AG04449 (cell line): ENCODE measurements at places on chromosomes 7 and 10.

DNA sequence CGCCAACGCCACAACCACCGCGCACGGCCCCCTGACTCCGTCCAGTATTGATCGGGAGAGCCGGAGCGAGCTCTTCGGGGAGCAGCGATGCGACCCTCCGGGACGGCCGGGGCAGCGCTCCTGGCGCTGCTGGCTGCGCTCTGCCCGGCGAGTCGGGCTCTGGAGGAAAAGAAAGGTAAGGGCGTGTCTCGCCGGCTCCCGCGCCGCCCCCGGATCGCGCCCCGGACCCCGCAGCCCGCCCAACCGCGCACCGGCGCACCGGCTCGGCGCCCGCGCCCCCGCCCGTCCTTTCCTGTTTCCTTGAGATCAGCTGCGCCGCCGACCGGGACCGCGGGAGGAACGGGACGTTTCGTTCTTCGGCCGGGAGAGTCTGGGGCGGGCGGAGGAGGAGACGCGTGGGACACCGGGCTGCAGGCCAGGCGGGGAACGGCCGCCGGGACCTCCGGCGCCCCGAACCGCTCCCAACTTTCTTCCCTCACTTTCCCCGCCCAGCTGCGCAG, 424 bp downstream of the EGFR start:
- DNase-seq = no peak

- DNase-seq = no peak
Measured at GRCh38 chr10:21510241-21511094, 15.0 kb downstream of the SKIDA1 start.

DNA sequence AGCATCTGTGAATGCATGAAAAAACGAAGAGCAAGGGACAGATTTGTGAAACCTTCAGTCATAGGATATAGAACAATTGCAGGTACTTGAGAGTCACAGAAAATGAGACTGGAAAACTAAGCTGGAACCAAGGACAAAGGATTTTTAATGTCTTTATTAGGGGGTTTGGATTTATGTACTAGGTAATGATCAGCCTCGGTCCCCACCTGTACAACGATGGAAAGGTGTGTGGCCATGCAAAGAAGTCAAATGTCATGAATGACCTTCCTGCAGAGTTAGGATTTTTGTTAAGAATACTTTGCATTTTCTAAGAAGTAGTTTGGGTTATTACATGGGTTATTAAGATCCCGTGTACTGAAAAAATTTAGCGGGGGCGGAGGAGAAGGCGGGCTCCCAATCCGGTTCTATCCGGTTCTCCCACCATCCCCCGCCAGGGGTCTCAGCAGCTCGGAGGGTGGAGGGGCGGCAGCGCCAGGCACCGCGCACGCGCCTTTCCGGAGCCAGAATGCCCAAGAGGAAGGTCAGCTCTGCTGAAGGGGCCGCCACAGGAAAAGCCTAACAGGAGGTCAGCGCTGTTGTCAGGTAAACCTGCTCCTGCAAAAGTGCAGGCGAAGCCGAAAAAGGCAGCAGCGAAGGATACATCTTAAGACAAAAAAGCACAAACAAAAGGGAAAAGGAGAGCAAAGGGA, 327.5 kb upstream of the PLXDC2 start:
- no peak for DNase-seq

DNA sequence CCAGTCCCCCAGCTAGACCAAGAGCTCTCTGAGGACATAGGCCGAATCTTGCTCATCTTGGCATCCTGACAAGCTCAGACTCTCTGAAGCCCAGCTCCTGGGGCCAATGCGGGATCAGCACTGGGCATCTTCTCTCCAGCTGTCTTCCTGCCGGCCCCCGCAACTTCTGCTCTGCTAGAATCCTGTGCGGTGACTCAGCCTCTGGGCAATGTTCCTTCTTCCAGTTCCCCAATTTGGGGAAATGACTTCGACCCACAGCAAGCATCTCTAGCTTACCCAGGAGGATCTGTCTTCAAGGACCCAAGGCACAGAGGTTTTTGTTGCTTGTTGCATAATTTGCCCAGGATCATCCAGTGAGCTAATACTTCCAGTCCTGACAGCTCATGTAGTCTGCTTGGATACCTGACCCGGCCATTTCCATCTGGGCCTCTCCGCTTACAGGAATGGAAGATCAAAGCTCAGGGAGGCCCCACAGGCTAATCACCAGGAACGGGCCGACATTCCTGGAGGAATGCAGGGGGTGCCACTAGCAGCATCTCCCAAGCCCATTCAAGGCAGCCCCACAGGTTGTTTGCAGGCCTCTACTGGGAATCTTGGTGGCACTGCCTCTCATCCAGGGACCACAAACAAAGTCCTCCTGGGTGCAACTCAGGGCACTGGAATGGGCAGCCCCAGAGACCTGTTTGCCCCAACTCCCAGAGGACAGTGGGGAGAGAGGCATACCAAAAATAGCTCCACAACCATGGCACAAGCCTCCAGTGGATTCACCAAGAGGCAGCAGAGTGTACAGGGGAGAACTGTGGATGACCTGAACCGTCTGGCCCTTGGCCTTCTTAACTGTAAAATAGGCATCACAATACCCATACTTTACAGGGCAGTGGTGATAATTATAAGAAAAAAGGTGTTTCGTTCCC, 151.9 kb downstream of the NEURL1 start:
- DNase-seq = peak; percentile 91

DNA sequence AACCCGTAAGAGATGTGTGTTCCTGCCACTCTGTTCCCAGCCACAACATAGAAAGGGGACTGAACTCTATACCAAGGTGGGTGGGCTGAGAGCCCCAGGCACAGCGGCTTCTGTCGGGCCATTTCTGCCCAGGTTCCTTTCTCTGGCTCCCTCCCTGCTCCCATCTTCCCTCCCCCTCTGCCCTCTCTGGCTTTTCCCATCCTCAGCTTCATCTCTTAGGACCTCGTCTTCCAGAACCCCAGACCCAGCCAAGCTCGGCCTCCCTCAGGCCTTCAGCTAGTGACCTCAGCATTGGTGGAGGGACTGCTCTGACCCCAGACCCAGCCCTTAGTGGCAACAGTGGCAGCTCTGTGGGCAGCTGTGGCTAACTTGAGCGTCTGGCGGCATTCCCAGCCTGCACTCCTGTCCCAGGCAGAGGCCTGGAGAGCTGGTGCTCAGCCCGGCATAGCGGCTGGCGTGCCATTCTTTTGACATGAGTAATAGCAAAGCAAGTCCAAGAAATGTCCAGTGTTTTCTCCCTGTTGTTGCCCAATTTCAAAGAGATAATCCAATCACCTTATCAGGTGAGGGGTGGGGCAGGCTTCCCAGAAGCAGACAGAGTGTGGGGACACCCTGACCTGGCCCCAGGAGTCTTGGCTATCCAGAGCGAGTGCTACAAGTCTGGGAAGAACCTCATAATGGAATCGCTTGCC, 15.9 kb downstream of the PTPRE start:
- no peak for DNase-seq

DNA sequence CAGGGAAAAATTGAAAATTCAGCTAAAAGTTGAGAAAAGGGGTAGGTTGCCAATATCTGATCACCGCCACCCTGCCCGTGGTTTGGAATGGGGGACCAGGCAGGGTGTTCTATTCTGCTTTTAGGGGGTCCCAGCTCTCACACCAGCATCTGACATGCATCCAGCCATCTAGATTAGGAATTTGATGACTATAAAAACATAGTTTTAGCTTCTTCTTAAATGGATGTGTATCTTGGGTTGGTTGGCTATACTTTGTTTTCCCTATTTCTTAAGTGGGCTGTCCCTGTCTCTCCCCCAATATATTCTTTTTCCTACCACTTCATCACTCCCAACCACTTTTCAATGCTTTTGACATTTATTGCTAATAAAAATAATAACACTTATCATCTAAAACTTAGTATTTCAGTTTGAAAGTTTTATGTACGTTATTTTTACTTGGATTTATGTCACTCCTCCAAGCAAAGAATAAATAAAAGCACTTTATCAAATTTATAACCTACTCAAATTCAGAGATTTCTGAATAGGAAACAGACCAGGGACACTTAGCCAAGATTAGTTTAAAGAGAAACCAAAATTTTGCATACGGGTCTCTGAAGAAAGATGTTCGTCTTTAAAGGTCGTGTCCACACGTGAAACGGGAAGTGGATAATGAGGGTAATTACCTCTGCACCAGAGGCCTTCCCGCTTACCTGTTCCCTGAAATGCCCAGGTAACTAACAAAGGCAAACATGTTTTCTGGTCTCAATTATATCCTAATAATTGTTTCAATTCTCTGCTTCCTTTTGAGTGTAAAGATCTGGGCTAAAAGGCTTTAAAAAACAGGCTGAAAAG, 233.2 kb upstream of the AUTS2 start:
- no peak for DNase-seq

GRCh38 chr10:131650169-131650705, 250.6 kb upstream of the PPP2R2D start:
- DNase-seq = no peak

DNA sequence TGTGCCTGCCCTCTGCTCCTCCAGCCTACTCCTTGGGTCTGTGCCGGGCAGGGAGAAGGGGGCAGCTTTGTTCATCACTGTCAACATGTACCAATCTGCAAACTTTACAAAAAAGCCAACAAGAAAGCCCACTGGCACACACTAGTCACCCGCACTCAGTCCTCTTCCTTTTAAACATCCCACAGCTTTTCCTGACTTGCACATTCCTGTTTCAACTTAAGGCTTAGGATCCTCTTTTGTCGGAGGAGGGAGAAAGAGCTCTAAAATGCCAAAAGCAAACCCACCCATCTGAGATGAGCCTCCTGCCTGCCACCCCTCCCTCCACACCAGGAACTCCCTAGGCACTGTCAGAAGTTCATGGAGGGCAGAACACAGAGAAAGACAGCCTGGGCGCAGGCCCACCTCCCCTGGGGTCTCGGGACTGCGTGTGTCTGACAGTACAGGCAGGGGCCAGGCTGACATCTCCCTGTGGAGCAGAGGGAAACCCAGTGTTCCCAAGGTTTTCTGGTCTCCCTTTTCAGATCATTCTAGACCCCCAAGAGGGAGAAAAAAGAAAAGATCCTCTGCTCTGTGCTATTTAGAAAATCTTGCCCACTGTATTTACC, 5.4 kb downstream of the PDIA4 start:
- DNase-seq = no peak

DNA sequence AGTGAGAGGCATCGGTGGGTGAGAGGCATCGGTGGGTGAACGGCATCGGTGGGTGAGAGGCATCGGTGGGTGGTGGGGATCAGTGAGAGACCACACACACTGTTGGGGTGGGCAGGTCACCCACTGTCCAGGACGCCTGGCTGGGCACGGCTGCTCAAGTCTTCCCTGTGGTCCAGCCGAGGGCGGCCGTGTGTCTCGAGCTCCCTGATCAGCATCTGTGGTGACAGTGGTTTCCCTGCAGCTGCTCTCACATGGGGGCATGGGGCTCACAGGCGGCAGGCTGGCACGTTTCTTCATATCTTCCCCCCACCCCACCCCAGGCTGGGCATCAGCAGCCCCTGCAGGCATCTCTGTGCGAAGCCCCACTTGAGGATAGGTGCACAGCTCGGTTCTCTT, 78.2 kb downstream of the NKX6-2 start:
- no peak for DNase-seq

DNA sequence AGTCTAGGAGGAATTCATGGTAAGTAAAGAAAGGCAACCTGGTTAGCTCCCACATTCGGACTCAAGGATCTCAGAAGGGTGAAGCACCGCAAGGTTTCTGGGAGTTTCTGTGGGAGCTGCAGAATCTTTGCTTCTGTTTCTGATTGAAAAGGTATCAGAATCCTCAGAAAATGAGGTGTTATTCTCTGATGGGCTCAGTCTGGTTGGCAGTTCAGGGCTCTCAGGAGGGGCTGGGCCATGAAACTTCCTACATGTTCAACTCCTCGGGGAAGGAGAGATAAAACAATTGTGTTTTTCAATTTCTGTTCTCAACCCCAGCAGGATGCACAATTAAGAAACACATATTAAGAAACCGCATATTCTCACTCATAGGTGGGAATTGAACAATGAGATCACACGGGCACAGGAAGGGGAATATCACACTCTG, 9.1 kb downstream of the OR2A7 start:
- DNase-seq = no peak

DNA sequence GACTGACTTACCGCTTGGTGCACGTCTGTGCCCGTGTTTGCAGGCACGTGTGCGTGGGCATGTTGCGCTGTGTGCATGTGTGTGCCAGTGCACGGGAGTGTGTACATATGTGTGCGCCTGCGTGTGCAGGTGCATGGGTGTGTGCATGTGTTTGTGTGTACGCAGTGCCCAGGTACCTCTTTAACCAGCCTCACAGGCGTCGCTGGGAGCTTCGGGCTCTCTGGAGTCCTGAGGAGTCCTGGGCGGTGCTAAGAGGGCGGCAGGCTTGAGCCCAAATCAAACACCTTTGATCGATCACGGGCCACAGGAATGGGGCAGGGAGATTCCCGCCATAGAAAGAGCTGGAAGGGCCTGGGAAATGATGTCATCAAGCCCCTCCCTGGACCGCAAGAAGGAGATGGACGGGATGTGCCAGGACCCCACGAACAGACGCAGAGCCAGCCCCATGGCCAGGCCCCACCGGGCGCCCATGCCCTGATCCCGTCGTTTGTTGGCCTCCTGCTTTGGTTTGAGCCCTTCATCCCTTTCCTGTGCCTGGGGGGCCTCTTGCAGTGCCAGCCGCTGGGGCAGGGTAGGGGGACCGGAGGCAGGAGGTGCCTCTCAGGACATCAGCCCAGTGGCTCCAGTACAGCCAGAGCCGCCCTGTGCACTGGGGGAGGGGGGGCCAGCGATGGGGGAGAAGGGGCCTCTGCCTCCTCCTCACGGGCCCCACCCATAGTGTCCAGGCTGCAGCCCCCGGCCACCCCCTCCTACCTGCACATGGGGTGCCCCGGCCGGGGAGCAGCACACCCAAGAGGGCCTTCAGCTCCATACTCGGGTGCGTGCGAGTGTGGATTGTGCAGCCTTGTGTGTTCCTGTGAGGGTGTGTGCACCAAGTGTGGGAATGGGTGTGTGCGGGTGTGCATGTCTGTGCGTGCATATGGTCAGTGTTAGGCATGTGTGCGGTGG, 5.8 kb downstream of the KNDC1 start:
- no peak for DNase-seq

GRCh38 chr7:70208236-70209063, 610.2 kb downstream of the AUTS2 start:
- DNase-seq = peak; percentile 16

GRCh38 chr10:102146971-102147428, 5.2 kb upstream of the NOLC1 start:
- no peak for DNase-seq

- no peak for DNase-seq
Measured at GRCh38 chr10:43801140-43801539, 152.5 kb upstream of the ZNF32 start.

GRCh38 chr7:107057474-107057833, 12.9 kb downstream of the PRKAR2B start:
- no peak for DNase-seq
